ENCODE measurements at places on chromosomes 1 and 21. TPM values are rescaled to one million over a fixed set of nuclear protein-coding genes. Genes with fewer than 3 reads are reported as not detected.

LIPI gene
- total RNA-seq = not detected

TNFSF18 gene
- total RNA-seq = under 0.01 TPM

- DNase-seq = no peak
Observed at GRCh38 chr1:64019818-64020217, 183.6 kb upstream of the UBE2U start.

GRCh38 chr1:7317888-7318287 is 453.2 kb upstream of the VAMP3 start:
- DNase-seq = no peak

DNA sequence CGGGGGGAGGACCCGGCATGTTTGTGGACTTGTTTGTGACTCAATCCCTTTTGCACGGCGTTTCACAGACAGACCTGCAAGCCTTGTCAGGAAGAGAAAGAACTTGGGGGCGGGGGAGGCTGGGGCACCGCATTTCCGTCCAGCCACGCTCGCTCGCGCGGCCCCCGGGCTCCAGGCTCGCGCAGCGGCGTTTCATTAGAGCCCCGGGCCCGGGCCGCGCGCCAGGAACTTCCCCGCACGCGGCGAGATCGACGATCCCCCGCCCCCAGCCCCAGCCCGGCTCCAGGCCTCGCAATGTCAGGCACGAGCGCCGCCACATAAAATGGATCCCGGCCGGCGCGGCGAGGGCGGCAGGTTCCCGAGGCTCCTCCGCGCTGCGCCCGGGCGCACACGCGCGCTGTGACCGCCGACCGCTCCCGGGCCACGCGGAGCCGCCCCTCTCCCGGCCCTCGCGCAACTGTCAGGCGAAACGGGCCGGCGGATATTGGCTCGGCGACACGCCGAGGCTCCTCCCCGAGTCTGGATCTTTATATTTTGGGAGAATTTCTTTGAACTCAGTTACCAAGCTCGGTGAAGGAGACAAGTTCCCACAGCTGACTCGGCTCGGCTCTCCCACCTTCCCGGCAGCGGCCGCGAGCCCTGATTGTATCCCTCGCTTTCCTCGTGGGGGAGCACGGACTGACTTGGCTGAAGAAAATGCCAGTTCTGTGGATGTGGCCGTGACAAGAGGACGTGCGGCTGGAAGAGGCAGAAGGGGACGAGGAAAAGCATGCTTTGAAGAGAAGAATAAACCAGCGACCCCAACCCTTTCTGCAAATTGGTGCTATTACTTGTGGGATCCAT is at the start of gene KIF26B:
KIF26B (plus strand) TSS at position 557 of the 843 bp plus-strand sequence. CDS start 440 bp downstream, outside the sequence.
- no peak for DNase-seq

DNA sequence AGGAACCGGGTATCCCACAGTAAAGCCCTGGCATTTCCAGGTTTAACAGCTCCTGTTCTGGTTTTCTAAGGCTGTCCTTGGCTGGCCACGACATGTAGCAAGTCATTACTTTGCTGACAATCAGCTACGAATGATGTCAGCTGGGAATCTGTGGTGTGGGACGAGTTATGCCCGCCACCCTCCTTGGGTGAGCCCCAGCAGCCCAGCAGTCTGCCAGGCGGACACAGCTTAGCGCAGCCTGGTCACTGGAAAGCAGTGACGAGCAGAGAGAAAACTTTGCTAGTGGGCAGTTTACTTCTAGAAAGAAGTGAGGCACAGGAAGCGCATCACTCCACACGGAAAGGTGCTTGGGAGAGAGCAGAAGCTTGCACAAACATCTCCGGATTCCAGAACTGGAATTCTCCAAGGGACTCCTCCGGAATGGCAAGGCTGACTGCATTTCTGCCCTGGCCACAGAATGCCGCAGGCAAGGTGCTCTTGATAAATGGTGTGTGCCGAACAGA is 15.5 kb upstream of the ZNF436 start:
- DNase-seq = no peak

DNA sequence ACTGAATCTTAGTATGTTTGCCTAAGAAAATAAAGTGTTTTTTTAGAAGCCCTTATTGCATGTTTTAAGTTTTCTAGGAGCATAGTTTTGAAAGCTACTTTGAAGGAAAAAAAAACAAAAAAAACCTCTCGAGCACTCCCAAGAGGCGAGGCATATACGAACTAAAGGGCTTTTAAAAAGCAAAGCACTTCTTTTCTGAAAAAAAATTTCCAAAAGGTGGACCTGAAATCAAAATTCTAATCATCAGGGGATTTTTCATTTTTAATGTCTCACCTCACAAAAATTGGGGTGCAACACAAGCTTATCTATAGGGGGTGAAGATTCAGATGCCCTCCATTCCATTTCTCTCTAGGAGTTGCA is 594 bp downstream of the GLMN start:
- no peak for DNase-seq

- DNase-seq = no peak
Observed at GRCh38 chr1:172203135-172203823, 217.2 kb upstream of the C1orf105 start.
